ENCODE measurements at places on chromosomes 13 and 19.
A peak's percentile ranks its signal among the peaks of the same experiment; 100 is the strongest.

DNA sequence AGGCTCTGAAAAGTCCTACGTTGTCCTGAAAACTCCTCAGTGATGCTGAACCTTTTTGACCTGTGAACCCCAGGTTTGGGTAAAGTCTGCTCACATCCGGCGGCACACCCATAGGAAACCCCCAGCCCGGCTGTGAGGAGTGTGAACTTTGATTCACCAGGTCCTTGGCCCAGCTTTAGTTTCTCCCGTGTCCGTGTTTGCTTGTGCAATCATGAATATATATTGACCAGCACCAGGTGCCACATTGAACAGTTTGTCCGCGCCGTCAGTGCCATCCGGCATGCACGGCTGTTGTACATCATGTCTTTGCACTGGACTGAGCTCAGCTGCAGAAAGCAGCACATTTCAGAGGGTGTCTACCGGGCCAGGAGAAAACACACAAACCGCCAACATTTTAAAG lies 45.3 kb downstream of the NFIC start:
- no peak for DNase-seq
- peaks cover 36% of the 10 kb centered on the region for H3K36me3 ChIP-seq
- H3K27ac ChIP-seq: peak overlapping the region; percentile 42
- H3K4me3 ChIP-seq: no peak overlapping the region
- peaks cover 37% of the 10 kb centered on the region for H3K4me1 ChIP-seq

- peak; percentile 39 for DNase-seq
- H3K4me3 ChIP-seq: no peak overlapping the region
- no peaks in the 10 kb centered on the region for H3K36me3 ChIP-seq
These were observed 49.5 kb downstream of the CRYL1 start for GRCh38 chr13:20475927-20476691.

- no peaks in the 10 kb centered on the region for H3K27me3 ChIP-seq
- no peaks in the 10 kb centered on the region for H3K4me1 ChIP-seq
- H3K27ac ChIP-seq: no peak within 1 kb of the TSS
- peak within 1 kb of the TSS; percentile 31 for H3K4me3 ChIP-seq
- no peaks in the 10 kb centered on the region for H3K36me3 ChIP-seq
- DNase-seq: no peak
These were observed at the start of gene SLITRK6 for GRCh38 chr13:85799097-85799582. Gene SLITRK6 (minus strand): TSS chr13:85799419. CDS start chr13:85796508, 2,911 bp downstream.

DNA sequence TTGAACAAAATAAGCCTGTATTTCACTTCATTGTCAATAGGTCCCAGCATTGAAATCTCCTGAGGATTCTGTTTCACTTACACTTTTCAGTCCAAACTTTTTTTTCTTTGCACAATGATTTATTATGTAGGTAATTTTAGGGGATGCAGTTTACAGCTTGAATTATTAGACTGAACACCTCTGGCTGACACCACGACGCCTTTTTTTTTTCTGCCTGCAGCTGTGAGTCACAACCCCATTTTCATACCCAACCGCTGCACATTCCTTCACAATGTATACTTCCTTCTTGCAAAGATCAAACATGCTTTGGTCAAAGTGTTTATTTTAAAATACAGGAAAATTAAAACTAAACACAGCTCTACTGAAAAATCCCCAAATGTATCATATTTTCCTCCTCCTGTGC lies 11.4 kb downstream of the ZIC2 start:
- no peak for DNase-seq
- no peak overlapping the region for H3K27ac ChIP-seq
- peaks cover 45% of the 10 kb centered on the region for H3K4me1 ChIP-seq
- H3K27me3 ChIP-seq: peaks cover 7% of the 10 kb centered on the region
- no peak overlapping the region for H3K4me3 ChIP-seq

GRCh38 chr19:8397271-8397670 lies 7.1 kb downstream of the RAB11B start:
- peaks cover 54% of the 10 kb centered on the region for H3K4me1 ChIP-seq
- no peak overlapping the region for H3K4me3 ChIP-seq
- DNase-seq: peak; percentile 50
- no peak overlapping the region for H3K27ac ChIP-seq
- peaks cover 24% of the 10 kb centered on the region for H3K36me3 ChIP-seq
- no peaks in the 10 kb centered on the region for H3K27me3 ChIP-seq

DNA sequence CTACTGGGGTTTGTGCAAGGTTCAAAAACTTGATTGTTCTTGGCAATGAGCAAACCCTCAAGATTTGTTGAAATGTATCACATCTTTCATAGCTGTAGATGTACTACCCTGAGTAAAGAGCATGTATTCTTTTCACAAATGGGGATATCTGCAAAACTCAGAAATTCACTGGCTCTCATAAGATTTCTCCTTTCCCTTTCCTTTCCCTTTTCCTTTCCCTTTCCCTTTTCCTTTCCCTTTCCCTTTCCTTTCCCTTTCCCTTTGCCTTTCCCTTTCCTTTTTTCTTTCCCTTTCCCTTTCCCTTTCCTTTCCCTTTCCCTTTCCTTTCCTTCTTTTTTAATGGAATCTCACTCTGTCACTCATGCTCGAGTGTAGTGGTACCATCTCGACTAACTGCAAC lies 69.1 kb downstream of the FNDC3A start:
- H3K27ac ChIP-seq: no peak overlapping the region
- no peaks in the 10 kb centered on the region for H3K4me1 ChIP-seq
- no peaks in the 10 kb centered on the region for H3K36me3 ChIP-seq
- H3K4me3 ChIP-seq: no peak overlapping the region
- no peaks in the 10 kb centered on the region for H3K27me3 ChIP-seq
- DNase-seq: no peak

- no peak overlapping the region for H3K4me3 ChIP-seq
- no peak for DNase-seq
- no peaks in the 10 kb centered on the region for H3K27me3 ChIP-seq
- peaks cover 3% of the 10 kb centered on the region for H3K36me3 ChIP-seq
- H3K4me1 ChIP-seq: peaks cover 31% of the 10 kb centered on the region
- H3K27ac ChIP-seq: peak overlapping the region; percentile 74
These were observed 23.8 kb downstream of the ATP11A start for GRCh38 chr13:112713517-112714253.

DNA sequence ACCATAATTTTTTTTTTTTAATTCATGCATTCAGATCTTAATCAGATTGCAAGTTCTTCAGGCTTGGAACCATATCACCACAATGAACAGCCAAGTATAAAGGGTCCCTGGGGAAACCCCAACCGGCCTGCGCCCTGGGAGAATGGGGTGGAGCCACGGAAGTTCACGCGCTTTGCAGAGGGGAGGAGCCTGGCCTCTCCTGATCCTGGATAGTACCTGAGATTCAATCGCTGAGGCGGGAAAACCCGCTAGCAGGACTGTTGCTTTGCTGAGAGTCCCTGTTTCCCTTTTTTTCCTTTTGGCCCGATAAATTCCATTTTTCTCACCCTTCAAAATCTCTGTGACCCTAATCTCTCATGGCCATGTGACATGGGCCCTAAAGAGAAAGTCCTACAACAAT lies 385.1 kb downstream of the IRS2 start:
- no peaks in the 10 kb centered on the region for H3K4me1 ChIP-seq
- no peak overlapping the region for H3K4me3 ChIP-seq
- no peaks in the 10 kb centered on the region for H3K27me3 ChIP-seq
- no peak for DNase-seq
- no peak overlapping the region for H3K27ac ChIP-seq
- no peaks in the 10 kb centered on the region for H3K36me3 ChIP-seq

DNA sequence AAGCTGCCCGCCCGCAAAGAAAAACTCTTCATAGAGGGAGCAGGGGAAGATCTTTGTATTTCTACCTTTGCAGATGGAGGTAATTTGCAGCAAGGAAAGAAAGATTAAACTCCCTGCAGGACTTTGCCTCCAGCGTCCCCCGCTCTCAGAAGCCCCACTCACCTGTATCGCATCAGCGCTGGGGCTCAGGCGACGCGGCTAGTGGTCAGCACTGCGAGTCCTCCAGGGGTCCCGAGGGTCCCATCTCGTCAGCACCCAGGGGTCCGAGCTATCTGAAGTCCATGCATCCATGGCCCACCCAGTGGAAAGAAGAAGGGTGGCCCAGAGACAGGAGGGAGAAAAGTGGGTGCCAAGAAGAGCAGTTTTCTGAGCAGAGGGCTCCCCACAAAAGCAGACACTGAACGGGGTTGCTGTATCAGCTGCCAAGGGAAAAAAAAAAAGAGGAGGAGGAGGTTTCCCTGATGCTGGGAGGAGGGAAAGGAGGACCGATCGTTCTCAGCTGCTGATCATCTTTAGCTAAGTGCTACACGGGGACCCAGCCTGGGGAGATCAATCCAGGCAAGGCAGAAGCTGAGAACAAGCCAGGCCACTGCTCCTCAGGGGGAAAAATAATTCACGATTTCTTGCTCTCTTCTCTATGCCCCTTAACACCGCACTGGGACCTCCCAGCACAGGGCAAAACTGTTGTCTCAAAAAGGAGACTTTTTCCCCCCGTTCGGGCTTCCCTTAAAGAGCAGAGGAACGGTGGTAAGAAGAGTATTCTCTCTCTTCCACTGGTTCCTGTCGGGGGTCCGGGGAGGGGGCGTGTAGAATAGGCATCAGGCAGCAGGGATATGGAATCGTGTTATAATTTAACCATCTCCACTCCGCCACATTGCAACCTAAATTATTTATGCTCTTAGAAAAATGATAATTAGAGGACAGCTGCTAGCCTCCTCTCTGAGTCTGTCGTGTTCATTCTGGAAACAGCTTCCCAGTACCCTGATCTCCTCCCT lies 117.7 kb upstream of the CACNA1A start:
- H3K4me1 ChIP-seq: no peaks in the 10 kb centered on the region
- DNase-seq: no peak
- no peak overlapping the region for H3K4me3 ChIP-seq
- no peaks in the 10 kb centered on the region for H3K36me3 ChIP-seq

- no peak overlapping the region for H3K27ac ChIP-seq
- H3K36me3 ChIP-seq: no peaks in the 10 kb centered on the region
- no peak for DNase-seq
- no peaks in the 10 kb centered on the region for H3K4me1 ChIP-seq
These were observed 855.1 kb downstream of the SLITRK5 start for GRCh38 chr13:88526186-88526852.

- H3K4me3 ChIP-seq: no peak overlapping the region
- H3K27me3 ChIP-seq: peaks cover 8% of the 10 kb centered on the region
- H3K36me3 ChIP-seq: no peaks in the 10 kb centered on the region
- peaks cover 12% of the 10 kb centered on the region for H3K4me1 ChIP-seq
These were observed 1.1 kb upstream of the PROZ start for GRCh38 chr13:113157206-113157928.

DNA sequence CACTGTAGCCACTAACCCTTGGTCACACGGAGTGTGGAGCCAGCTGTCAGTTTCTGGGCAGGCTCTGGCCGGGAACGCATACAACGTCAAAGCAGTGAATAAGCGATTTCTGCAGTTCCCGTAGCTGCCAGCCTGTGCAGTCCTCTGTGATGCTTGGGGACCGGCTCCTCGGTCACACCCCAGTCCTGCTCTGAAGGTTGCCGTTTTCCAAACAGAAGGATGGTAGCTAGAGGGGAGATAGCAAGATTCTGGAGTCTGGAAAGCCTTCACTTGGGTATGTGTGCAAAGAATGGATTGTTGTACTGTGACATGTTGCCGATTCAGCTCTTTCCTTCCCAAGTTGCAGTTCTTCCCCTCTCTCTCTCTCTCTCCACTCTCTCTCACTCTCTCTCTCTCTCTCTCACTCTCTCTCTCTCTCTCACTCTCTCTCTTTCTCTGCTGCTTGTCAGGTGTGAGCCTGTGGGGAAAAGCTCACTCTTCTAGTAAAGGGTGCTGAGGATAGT lies 38.7 kb upstream of the C1QTNF9 start:
- H3K27ac ChIP-seq: peak overlapping the region; percentile 88
- H3K4me3 ChIP-seq: peak overlapping the region; percentile 34
- DNase-seq: no peak
- no peaks in the 10 kb centered on the region for H3K36me3 ChIP-seq
- no peaks in the 10 kb centered on the region for H3K27me3 ChIP-seq
- H3K4me1 ChIP-seq: peaks cover 47% of the 10 kb centered on the region
